ENCODE measurements at places on chromosomes 12 and 14. TPM values are rescaled to one million over a fixed set of nuclear protein-coding genes. Genes with fewer than 3 reads are reported as not detected.

GRCh38 chr14:38593476-38593875 lies 337.6 kb upstream of the CLEC14A start:
- DNase-seq: no peak

DNA sequence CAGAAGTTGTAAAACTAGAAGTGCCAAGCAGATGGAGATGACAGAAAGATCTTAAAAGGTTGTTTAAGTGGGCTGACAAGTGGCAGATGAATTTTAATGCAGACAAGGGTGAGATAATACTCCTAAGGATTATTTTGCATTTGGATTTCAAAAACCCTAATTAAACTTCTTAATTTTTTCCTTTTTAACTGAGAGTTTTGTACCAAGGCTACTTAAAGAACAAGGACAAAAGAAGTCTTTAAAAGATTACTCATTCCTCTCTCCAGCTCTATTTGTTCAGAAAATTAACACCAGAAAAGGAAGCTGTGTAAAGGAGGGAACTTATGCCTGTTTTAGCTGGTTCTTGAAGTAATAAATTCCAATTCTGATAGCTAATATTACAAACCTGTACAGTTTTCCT lies 275.4 kb downstream of the ETNK1 start:
- DNase-seq: no peak

GRCh38 chr12:112908548-112908947 lies 1.8 kb downstream of the OAS1 start:
- no peak for DNase-seq

- DNase-seq: no peak
Measured at GRCh38 chr12:124194264-124194892, 100.5 kb upstream of the RFLNA start.

DNA sequence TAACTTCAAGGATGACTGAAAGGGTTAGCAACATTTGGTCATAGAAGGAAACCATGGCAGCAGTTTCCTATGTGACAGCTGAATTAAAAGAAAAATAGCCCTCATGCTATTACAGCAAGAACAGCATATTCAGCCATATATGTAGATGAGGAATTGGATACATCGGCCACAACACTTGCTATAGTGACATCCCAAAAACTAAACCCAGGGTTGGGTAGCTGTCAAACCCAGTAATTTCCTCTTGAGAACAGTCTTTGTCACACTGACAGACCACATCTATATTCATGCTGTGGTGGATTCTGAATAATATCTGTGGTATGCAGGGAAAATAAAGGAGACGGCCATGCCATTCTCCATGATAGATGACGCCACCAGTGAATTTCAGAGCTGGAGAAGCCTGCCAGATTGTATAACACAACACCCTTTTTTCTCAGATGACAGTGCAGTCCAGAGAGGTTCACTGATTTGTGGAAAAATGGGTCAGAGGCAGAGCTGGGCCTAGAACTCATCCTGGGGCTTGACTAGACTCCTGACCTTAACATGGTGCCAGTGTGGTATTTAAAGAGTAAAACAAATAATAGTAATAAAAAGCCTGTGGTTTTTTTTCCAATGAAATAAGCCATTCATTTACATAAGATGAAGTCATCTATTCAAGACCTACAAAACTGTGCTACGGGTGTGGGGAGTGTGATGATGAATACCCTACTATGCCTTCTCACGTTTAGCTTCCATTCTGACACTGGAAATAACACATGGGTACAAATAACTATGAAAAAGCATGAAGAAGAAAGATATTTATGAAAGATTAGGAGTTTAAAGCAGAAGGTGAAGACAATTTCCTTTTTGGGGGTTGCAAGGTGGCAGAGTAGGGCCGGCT lies 32.3 kb downstream of the EFCAB11 start:
- no peak for DNase-seq

DNA sequence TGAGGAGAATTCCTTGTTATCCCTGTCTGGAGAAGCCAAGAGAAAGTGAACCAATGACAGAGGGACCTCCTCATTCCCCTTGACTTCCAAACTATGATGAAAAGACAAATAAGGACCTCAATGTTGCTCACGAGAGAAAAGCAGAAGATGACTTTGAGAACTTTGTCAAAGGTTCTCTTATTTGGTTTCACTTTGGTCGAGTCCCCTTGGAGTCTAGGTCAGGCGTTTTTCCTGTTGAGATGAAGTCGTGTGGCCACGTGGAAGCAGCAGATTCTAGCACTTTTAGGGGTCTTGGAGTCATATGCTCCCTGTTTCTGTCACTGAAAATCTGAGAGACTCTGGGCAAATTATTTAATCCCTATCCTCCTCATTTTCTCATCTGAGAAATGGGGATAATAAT lies 33.8 kb upstream of the COL2A1 start:
- DNase-seq: no peak

DNA sequence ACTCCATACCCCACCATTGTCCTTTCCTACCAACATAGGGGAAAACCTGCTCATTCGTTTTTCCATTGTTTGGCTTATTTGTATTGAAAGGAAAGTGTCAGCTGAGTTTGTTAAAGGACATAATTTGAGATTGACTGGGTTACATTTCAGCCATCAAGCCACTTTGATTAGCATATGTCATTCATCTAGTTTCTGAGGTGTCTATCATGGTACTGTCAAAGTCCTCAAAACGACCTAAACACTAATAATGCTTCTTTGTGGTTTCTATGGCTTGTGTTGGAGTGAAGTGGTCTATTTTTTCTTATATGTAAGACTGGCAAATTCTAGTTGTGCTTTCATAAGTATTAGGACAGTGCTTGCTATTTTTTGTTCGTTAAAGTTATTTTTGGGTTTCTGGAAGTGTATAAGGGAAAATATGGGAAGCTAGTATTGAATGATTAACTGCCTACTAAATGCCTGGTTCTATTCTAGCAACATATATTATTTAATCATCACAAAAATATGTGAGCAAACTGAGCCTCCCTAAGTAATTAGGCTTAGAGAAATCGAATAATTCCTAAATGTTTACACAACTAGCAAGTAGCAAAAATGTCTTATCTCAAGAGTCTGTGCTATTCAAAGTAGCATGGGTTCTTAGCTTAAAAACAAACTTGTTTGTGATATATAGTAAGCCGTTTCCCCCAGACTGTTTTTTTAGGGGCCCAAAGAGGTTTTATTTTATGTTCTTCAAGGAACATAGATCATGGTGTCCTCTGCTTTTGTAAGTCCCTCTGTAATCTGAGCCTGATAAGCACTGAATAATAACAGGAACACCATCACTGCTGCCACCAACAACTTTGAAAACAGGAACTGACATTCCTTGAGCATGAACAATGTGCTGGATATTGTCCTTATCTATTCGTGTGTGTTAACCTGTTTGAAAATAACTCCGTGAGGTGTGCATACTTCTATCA lies 67.1 kb downstream of the DERA start:
- DNase-seq: no peak

DNA sequence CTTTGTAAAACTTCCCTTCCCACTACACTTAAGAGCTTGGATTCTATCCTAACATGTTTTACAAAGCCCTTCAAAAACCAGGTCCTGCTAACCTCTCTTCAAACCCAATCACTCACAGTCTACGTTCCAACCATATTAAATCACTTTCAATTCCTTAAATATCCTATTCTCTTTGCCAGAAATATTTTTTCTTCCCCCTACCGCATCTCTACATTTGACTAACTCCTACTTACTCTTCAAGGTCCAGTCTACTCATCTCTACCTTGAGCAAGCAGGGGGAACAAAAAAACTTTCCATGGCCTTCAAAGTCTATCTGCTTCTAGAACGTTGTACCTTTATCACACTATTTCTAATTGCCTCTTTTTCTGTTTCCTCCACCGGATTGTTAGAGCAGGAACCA lies 6.1 kb downstream of the ERGIC2 start:
- DNase-seq: no peak

DNA sequence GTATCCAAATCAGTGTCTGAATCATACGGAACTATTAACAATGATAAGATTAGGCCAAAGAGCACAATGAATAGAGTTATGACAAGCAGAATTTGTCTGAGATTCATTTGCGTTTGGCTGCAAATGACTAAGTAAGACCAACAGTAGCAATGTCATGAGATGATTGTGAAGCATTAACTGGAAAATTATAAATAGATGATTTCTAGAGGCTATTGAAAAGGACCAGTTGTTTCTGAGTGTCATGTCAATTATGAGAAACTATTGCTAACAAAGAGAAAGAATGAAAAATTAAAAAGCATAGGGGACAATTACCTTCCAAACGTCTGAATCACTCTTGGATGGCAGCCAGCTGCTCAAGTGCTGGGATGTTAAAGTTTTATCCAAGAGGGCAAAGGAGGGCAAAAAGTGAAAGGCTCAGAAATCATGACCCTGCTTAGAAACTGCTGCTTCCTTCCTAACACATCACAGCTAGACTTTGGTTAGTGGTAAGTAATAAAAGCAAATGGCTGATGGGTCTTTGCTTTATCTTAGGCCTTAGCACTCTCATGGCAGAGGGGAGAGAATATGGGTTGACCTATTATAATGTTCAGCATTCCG lies 89.0 kb downstream of the AKAP6 start:
- DNase-seq: no peak

DNA sequence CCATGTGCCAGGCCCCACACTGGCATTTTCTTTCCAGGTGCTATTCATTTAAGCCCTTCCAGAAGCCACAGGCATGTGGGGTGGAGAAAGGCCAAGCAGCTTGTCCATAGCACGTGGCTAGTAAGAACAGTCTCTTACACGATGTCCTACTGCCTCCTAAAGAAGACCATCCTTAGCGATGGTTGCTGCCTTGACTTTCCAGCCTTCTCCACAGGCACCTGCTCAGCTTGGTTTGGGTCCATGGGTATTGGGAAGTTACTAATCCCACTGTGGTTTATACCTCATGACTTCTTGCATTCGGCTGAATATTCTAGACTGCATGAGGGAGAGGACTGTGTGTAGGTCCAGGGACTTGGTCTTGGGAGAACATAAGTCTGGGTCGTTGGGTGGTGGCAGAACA lies 49.2 kb downstream of the NINJ2 start:
- DNase-seq: no peak

DNA sequence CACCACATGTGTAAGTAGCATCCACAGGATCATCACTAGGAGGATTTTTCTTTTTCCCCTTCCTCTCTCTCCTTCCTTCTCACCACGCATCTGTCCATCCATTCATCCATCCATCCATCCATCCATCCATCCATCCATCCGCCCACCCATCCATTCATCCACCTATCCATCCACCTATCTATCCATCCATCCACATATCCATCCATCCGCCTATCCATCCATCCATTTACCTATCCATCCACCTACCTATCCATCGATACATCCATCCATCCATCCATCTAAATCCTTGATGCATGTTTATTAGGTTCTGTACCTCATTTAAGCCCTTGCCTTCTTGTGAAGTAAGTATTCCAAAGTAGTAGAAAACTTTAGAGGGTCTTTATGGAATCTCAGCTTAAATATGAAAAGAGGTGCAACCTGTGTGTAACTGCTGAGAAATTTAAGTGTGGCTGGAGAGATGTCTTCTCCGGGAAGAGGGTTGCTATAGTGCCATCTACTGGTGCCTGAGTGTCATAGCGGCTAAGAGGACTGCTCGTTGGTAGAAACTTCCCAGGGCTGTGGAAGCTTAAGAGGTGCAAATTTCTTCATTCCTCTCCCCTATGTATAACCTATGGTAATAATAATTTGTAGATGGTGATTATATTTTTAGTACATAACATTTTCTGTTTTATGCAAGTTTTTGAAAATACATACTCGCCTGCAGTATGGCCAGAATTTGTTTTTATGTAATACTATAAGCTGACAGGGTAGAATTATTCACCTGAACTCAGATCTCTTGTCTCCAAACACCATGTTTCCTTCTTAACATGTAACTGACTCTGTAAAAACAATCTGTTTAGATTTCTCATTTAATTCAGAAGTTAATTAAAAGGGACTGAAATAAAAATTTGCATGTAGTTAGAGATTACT lies 46.0 kb downstream of the MYO1H start:
- peak; percentile 68 for DNase-seq

DNA sequence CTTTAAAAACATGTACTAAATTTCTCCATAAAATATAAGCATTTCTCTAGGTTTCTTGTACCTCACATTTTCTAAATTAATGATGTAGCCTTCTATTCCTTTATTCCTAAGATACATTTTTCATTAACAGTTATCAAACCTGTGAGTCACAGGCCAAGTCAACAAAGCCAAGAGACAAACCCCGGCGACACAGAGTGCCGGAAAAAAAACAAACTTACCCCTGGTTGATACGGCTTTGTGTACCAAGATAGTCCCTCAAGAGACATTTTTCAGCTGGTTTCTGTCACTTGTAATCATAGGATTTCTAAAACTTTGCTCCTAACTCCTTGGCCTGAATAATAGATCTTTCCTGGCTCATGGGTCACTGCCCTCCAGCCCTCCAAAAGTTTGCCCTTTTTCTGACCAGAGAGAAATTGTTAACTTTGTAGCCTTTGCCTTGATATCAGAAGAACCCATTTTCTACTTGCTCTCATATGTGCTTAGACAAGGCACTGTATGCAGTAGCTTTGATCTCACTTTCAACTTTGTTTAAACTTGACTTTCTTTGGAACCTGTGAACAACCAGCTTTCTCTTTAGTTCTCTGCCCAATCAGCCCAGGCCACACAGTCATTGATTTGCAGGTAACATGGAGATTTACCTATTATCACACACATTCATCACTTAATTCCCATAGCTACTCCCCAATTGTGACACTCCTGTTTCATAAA lies 172.2 kb downstream of the PRKD1 start:
- DNase-seq: no peak

GRCh38 chr14:66442953-66443571 lies 43.1 kb upstream of the CCDC196 start:
- DNase-seq: no peak

- peak; percentile 70 for DNase-seq
Measured at GRCh38 chr14:32932914-32933628, 5.6 kb upstream of the NPAS3 start.

DNA sequence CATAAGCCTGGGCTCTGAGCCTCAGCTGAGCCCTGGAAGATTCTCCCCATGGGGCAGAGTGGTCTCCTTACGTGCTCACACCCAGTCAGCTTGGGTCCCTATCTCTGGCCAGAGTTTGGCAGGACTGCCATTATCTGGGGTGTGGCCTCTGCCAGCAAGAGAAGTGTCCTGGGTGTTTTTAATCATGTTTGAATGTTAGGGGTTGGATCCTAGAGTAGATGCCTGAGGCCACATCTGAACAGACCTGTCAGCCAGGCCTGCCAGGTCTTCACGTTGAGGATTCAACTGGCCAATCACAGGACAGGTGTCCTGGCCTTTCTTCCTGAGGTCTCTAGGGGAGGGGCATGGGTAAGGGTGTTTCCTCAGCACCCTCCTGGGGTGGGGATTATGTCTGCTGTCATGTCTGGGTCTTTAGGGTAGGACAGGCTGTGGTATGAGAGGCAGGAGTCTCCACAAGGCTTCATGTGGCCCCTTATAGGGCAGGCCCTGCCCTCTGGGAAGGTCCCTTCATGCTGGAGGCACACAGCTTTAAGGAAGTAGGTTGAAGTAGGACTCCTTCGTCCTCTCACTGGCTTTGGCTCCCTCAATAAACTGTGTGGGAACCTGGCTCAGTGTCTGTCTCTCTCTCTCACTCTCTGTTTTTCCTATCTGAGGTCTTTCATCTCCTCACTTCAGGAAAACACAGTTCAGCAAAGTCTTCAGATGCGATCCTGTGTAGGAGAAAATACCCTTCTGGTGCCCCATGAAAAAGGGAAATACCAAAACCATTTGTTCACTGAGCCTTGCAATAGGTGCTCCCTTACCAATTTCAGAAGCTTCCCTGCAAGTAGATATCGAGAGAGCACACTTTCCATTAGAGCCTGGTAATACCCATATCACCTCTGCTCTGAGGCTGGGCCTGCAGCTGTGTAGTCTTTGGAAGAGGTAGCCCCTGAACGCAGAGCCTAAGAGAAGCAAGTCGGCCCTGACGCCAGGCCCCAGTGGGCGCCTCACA lies 6.7 kb upstream of the FITM1 start:
- no peak for DNase-seq

Gene LRRIQ1
- not detected for polyA plus RNA-seq

Gene NGB
- polyA plus RNA-seq: not detected

Gene NKX2-1
- polyA plus RNA-seq: not detected

Gene CYP46A1
- polyA plus RNA-seq: not detected

Gene DNAJC22
- 7.8 TPM for polyA plus RNA-seq
